ENCODE measurements at places on chromosomes 2 and 18. TPM values are rescaled to one million over a fixed set of nuclear protein-coding genes. Genes with fewer than 3 reads are reported as not detected.

Gene UGGT1
- total RNA-seq, result 38.7 TPM

Gene MZT2B
- 348 TPM for total RNA-seq

Gene RGPD3
- 0.09 TPM for total RNA-seq

Gene GPR45
- total RNA-seq, result not detected

Gene SIGLEC15
- total RNA-seq, result 0.07 TPM

Data from airway epithelial cell (primary cell).